ENCODE measurements at places on chromosomes 1 and 21.

GRCh38 chr1:207840380-207840779 is 70.5 kb downstream of the CD34 start:
- DNase-seq: no peak

GRCh38 chr1:41109310-41110197 is 88.0 kb upstream of the SLFNL1 start:
- DNase-seq: no peak

GRCh38 chr1:87950369-87950768 is 621.7 kb downstream of the LMO4 start:
- no peak for DNase-seq

- peak; percentile 78 for DNase-seq
These were observed 10.6 kb upstream of the RRP15 start for GRCh38 chr1:218274511-218274910.

DNA sequence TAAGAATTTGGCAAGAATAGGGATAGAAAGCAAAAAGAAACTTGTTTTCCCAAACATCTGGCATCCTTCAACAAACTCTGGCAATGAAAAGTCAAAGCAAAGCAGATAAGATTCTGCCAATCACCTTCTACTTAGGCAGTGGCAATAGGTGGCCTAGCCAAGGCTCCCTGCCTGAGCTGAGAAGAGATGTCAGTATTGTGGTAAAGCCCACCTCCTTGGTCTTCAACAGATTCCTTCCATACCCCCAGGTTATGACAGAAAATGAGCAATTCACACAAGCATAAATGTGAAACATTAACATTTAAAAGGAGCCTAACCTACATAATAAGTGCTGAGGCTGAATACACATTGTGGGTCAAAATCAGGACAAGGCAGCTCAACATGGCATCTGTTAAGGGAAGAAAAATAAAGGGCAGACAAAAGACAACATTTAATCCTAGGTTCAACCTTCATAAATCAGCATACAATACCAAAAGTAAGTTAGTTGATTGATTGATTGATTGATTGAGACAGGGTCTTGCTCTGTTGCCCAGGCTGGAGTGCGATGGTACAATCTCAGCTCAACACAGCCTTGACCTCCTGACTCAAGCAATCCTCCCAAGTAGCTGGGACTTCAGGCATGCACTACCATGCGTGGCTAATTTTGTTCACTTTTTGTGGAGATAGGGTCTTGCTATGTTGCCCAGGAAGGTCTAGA is 123.1 kb downstream of the AKT3 start:
- no peak for DNase-seq

DNA sequence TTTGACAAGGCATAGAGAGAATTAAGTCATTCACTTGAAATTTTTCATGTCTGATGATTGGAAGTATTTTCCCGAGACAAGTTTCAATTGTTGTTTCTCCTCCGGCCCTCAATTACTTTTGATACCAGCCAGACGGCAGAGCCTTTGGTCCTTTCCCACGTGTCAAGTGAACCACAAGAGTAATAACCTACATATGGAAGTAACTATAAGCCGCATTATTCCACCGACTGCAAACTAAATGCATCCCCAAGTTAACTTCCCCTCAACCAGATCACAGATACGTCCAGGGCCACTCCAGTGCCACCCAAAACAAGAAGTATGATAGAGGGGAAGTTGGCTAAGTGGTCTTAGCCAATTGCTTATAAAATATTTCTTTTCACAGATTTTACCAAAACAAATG is 20.2 kb downstream of the COLGALT2 start:
- DNase-seq: no peak

DNA sequence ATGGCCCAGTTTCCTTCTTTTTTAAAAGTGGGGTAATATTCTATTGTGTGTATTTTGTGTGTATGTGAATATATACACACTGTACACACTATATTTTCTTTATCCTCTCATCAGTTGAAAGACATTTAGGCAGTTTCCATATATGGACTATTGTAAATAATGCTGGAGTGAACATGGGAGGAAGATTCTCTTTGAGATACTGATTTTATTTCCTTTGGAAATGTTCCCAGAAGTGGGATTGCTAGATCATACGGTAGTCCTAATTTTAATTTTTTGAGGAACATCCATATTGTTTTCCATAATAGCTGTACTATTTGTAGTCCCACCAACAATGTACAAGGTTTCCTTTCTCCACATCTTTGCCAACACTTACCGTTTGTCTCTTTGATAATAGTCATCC is 51.0 kb downstream of the F3 start:
- no peak for DNase-seq

- DNase-seq: no peak
These were observed 142.9 kb downstream of the TIAM1 start for GRCh38 chr21:31201144-31201543.

GRCh38 chr1:204408074-204408507 is 3.5 kb downstream of the PPP1R15B start:
- peak; percentile 6 for DNase-seq
